ELR (cell line): ENCODE measurements at places on chromosomes 2 and 18.
A peak's percentile ranks its signal among the peaks of the same experiment; 100 is the strongest.

DNA sequence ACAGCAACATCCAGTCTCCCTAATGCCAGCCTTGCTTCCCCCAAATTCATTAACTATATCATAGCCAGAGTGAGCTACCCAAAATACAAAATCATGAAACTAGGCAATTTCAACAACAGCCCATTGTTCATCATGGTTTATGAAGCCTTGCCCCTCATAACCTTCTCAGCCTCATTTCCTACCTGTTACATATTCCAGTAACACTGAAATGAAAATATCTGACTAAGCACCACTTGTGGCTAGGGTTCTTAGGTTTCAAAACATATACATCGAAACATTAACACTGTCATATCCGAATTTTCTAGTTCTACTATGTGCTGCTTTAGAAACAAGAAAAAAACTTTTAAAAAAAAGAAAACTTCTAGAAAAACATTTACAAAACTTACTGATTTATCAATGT, 59.5 kb downstream of the ATAD2B start:
- DNase-seq: no peak

- peak; percentile 81 for DNase-seq
Observed at GRCh38 chr18:79664525-79665125, 15.0 kb upstream of the CTDP1 start.

- DNase-seq: no peak
Observed at GRCh38 chr18:26335156-26335555, 108.9 kb downstream of the TAF4B start.

GRCh38 chr2:148658807-148659722, 14.5 kb downstream of the EPC2 start:
- peak; percentile 88 for DNase-seq

- DNase-seq: peak; percentile 40
Observed at GRCh38 chr2:240436683-240437550, 1.5 kb downstream of the GPC1 start.

- peak; percentile 38 for DNase-seq
Observed at GRCh38 chr2:138722316-138722715, 57.9 kb downstream of the NXPH2 start.

DNA sequence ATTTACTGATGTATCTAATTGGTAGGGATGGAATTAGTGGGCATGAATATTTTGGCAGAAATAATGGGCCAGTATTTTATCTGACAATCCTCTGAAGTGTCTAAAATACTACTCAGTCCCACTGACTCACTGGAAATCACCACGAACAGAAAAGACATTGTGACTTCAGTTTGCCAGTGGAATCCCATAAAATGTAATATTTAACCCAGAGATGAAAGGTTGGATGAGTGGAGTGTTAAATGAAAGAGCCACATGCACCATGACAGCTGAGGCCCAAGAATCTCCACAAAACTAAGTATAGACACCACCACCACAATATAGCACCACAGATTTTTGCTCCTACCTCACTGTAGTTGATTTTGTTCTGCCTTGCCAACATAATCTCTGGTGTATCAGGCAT, 103.9 kb downstream of the NEB start:
- DNase-seq: no peak

DNA sequence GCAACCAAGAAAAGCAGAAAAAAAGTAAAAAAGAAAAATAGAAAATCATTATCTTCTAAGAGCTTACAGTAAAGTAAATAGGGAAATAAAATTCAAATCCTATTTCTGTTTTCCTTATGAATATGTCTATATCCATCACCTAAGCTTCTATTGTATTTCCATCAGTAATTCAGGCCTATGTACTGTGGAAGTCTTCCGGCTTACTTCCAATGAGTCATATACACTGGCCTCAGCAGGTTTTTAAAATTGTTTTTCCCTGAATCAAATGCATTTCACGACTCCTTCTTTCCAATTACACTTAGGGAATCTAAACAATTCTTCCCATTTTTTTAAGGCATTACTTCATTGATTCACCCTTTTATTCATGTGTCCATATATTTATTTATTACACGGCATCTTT, 164.7 kb downstream of the CCDC102B start:
- no peak for DNase-seq

DNA sequence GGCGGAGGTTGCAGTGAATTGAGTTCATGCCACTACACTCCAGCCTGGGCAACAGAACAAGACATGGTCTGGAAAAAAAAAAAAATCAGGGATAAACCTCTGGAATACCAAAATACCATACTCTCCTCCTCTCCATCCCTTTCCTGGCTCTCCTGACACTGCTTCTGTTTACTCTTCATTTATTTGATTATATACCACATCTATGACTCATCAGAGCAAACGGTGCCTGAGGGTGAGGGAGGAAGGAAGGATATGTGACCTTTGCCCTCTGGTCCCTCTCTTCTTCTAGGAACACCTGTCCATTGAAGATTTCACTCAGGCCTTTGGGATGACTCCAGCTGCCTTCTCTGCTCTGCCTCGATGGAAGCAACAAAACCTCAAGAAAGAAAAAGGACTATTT, 30.0 kb downstream of the VIL1 start:
- peak; percentile 82 for DNase-seq

GRCh38 chr18:28793901-28794300, 617.0 kb upstream of the CDH2 start:
- DNase-seq: no peak

- DNase-seq: peak; percentile 18
Observed at GRCh38 chr2:16546128-16546754, 119.4 kb downstream of the CYRIA start.

- no peak for DNase-seq
Observed at GRCh38 chr2:105186967-105187498, 54.5 kb upstream of the GPR45 start.

GRCh38 chr2:128439791-128440665, 121.4 kb upstream of the HS6ST1 start:
- no peak for DNase-seq

GRCh38 chr2:173751245-173751975, 213.8 kb downstream of the SP3 start:
- DNase-seq: no peak

- DNase-seq: peak; percentile 1
Observed at GRCh38 chr2:40872580-40872979, 420.7 kb upstream of the SLC8A1 start.

GRCh38 chr2:99860720-99861375, 281.5 kb downstream of the AFF3 start:
- DNase-seq: peak; percentile 36
